ENCODE measurements at places on chromosomes 5 and 9.

DNA sequence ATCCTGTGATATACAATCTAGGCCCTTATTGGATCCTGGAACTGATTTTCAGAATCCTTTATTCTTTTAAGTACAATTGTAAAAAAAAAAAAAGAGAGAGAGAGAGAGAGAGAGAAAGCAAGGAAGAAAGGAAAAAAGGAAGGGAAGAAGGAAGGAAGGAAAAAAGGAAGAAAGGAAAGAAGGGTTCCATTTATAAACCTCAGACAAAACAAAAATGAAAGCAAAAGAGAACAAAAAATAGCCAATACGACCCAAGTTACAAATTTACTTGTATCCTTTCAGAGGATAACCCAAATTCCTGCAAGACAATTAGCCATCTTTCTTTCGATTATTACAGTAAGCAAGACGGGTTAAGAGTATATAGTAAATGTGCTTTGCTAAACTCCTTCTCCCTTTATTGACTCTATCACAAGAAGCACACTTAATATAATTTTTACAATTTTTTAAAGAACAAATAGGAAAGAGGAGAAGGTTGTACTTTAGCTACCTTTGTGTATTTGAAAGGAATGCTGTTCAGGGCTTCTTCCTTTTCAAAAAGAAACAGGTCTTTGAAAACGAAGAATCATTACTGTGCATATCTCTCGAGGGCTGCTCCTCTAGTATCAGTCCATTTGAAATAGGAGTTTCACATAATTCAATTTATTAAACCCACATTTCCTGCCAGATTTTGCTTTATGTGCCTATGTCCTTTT, 543.3 kb downstream of the RAB3C start:
- DNase-seq = no peak

GRCh38 chr5:141635646-141636045, 1.0 kb downstream of the HDAC3 start:
- DNase-seq = no peak

GRCh38 chr5:123790226-123790625, 278.2 kb downstream of the CSNK1G3 start:
- DNase-seq = no peak

DNA sequence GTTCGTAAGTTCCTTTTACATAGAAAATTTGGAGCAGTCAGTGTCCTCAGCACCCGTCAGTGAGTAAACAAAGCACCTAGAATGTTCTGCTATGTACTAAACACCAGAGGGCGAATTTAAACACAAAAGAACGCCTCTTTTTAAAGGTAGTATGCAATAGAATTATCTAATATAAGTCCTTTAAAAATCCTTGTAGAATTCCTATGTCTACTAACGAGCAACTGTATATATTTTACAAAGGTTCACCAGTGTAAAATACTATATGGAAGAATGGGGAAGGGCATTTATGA, 499 bp upstream of the TMEM232 start:
- no peak for DNase-seq

GRCh38 chr5:34687269-34688011, 31.3 kb downstream of the RAI14 start:
- DNase-seq = no peak

DNA sequence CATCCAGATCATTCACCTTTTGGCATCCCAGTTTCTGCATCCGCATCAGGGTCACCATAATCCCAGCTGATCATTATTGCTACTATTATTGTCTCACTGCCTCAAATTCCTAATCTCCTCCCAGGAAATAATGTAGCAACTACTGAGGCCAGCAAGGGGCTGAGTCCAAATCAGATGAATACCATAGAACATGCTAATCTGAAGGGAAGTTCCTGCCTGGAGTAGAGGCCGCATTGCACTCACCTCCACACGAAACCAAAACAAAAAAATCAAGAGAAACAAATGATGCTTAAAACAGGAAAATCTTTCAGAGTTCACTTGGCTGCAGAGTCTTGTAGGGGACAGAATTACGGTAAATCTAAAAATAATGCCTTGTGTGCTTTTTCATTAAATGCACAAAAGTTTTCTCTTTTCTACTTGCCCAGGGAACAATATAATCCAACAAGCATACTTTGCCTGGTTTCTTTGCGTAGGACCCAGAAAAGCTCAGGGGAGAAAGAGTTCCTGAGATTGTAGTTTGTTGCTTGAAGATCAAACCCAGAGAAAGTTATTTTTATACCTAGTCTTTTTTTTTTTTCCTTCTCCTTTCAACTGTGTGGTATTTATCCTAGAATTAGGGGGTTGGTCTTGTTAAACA, 87.7 kb upstream of the KLF4 start:
- no peak for DNase-seq

DNA sequence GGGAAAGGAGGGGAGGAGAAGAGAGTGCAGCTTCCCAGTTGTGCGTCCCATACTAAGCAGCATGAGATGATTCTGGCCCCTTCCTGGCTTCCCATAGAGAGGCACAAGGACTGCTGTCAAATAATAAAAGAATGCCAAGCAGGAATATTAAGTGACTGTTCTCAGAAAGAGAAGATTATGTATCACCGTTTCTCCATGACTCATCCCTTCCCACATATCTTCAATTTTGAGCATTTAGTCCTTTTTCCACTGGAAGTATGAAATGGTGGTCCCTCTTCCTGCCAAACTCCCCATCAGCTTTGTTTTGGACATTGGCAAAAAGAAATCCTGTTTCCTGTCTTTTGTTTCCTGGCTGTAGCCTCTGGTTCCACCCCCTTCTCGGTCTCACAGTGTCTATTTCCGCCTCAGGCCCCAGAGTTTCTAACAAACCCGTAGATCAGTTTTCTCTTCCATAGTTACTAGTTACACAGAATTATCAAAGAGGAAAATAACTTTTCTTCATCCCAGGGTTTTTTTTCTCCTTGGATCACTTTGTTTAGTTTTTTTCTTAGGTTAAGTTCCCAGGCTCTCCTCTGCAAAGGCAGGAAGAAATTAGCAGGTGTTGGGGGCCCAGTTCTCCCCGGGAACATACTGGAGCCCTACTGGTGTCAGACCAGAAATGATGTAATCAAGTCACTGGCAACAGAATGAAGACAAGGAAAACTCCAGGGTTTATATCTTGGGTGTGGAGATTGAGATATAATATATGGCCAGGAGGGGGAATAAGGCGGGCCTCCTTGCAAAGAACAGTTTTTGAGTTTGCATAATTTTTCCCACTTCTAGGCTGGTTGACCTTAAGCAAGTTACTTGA, 26.4 kb upstream of the ARHGAP26 start:
- DNase-seq = peak; percentile 41

DNA sequence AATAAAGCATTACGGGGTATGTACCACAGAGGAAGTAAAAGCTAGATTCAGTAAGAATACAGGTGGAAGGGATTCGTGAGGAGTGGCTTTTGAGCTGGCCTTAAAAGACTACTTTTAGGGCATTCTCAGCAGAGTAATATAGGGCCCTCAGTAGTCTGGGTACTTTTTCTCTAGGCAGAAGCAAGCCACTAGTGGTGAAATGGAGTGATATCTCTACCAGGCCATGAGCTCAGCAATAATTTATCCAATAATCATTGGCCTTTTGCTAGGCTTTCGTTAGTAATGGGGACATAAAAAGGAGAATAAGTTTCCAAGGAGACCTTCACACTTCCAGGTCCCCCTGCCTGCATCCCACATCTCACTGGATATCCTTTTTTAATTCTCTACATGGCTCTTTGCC, 1.7 kb downstream of the POLR3G start:
- no peak for DNase-seq

DNA sequence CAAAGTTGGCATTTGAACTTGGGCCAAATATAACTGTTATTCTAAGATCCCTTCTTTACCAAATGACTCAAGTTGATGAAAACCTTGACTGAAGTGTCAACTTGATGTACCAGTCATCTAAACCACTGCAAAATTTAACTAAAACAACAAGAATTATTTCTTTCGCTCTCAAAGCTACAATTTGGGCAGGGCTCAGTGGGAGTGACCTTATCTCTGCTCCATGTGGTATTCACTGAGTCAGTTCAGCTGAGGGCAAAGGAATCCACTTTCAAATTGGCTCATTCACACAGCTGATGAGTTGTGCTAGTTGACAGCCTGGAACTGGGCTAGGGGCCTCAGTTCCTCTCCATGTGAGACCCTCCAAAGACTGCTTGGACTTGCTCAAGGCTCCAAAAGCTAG, 166.3 kb downstream of the RORB start:
- no peak for DNase-seq

- no peak for DNase-seq
Measured at GRCh38 chr5:140038373-140038957, 4.6 kb downstream of the NRG2 start.

DNA sequence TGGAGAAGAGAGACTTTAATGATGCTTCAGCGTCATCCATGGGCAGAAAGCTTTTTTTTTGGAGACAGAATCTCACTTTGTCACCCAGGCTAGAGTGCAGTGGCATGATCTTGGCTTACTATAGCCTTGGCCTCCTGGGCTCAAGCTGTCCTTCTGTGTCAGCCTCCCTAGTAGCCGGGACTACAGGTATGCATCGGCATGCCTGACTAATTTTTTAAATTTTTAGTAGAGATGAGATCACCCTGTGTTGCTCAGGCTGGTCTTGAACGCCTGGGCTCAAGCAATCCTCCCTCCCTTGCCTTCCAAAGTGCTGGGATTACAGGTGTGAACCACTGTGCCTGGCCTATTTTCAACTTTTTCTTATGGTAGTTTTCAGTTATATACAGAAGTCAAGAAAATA, 23.2 kb downstream of the SPIN1 start:
- DNase-seq = no peak

DNA sequence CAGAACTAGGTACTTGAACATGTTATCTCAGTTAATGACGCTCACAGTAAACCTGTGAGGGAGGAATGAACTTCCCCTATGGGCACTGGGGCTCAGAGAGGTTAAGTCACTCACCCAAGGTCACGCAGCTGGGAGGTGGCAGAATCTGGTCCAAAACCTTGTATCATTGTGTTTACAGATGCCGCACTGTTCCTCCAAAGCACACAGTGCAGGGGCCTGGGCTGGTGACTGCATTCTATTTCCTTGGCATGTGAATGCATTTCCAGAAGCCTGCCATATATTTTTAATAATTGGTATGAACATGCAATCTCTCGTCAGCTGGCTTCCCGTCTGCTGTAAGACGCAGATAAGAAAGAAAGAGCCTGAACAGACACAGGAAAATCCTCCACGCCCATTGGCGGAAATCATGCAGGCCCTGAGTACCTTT, 77.0 kb upstream of the TBC1D2 start:
- DNase-seq = no peak

- DNase-seq = no peak
Measured at GRCh38 chr9:133341369-133342068, 5.5 kb upstream of the SURF6 start.

DNA sequence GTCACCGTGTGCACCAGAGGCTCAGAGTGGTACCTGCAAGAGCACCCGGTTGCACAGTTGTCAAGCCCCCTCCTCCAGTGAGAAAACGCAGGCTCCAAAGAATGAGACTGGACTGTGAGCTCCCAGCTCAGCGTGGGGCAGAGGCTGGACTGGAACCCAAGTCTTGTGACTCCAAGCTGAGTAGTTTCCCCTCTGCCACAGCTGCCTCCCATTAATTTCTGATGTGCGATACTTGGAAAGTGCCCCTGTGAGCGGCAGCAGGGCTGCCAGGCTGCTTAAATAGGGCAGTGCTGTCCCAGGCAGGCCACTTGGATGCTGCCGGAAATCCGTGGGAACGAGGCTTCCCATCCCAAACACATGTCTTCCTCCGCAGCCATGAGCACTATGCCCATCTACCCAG, 62.2 kb upstream of the ANGPTL2 start:
- no peak for DNase-seq

DNA sequence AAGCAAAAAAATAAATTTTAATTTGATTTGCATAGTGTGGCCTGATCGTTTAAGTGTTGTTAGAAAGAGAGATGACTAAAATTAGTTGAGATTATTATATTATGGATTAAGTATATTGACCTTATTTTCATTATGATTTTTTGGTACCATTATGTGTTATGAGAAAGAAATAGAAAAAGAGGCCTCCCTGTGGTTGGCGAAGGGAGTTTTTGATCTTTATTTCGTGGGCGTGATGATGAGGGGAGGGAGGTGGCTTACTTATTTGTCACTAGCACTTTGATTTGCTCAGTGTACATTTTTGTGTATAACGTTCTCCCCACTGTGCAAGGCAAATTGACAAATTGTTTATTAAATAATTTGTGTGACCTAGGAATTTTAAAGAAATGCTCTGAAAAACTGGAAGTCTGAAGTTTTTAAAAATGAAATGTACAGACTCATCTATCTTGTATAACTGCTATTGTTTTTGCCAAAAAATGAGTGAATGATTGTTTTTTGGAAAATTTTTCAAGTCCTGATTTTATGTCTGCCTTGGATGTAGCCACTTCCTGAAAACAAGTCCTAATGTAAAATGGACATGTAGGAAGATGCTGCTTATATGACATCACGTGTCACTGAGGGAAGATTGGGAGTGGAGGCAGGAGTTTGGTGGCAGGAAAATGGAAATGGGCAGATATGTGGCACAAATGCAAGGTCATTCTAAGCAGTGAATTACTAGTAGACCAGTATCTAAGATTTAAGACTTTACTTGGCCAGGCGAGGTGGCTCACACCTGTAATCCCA, 3.0 kb downstream of the DAPK1 start:
- no peak for DNase-seq

DNA sequence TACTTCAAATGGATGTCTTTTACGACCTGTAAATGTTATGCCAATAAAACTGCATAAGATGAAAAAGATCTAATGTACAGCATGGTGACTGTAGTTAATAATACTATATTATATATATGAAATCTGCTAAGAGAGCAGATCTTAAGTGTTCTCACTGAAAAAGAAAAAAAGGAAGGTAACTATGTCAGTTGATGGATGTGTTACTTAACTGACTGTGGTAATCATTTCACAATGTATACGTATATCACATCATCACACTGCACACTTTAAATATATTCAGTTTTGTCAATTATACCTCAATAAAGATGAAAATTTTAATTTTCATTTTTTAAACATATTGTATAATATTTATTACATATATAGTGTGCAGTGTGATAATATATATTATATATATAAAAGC, 31.9 kb downstream of the THBS4 start:
- DNase-seq = no peak

GRCh38 chr5:95216136-95216955, 68.5 kb downstream of the MCTP1 start:
- no peak for DNase-seq

- DNase-seq = no peak
Measured at GRCh38 chr5:14410394-14411201, 171.0 kb upstream of the OTULINL start.

GRCh38 chr9:108225149-108225800, 630.5 kb downstream of the ACTL7B start:
- no peak for DNase-seq

GRCh38 chr9:94082956-94083355, 1.3 kb upstream of the PTPDC1 start:
- DNase-seq = no peak

DNA sequence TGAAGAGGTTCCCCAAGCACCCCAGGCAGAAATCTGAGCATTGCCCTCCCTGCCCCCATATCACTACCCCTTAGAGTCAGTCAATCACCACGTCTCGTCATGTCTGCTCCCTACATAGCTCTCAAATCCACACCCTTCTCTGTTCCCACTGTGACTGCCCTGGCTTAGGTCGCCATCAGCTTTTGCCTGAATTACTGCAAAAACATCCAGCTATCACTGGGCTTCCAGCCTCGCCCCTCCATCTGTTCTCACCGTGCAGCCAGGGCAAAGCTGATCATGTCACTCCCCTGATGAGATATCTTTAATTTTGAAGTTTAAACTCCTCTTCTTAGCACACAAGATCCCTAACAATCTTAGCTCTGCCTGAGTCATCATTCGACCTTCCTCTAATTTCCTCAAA, 89.6 kb upstream of the TBC1D2 start:
- DNase-seq = no peak

GRCh38 chr9:115170358-115171073, 52.6 kb upstream of the TNC start:
- no peak for DNase-seq

GRCh38 chr9:97666907-97667686, 30.0 kb downstream of the XPA start:
- DNase-seq = no peak
